ELF-1 (cell line): ENCODE measurements at places on chromosomes 13 and 19.

DNA sequence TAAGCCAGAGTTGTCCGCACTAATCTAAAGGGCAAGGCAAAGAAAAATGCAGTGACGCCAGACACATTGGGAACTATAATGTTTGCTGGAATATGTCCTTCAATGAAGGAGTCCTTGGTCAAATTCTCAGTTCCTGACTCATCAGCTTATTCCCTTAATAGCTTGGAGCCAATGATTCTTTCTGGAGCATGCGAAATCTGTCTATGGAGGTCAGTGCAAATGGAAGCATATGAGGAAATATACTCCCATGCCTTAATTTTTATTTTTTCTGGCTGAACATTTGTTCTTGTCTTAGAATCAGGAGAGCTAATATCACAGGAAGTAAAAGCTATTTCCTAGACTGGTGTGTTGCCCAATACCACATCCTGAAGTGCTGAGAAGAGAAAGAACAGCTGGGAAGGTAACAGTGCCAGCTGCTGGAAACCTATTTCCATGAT, 289.8 kb upstream of the SPRY2 start:
- no peak for DNase-seq

DNA sequence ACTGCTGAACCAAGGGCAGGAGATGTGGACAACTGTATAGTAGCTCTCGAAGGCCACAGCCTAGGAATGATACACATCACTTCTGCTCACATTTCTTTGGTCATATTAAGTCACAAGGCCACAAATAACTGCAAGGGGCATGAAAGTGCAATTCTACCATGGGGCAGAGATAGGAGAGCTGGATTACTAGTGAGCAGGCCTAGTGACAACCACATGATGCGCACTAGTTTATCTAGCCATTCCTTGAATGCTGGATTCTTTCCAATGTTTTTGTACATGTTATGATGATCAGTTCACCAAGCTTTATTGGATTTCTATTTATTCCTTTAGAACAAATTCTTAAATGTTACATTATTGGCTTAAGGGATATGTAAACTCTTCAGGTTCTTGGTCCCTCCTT, 100.7 kb downstream of the MIPEP start:
- DNase-seq, result no peak

- no peak for DNase-seq
These were observed 489.5 kb upstream of the SPRY2 start for GRCh38 chr13:80830431-80830830.

- no peak for DNase-seq
These were observed 125.3 kb downstream of the TM9SF2 start for GRCh38 chr13:99626461-99627082.

GRCh38 chr19:35213663-35214632, 14.6 kb downstream of the FAM187B start:
- no peak for DNase-seq

GRCh38 chr19:56104423-56104822, 16.7 kb downstream of the ZNF787 start:
- no peak for DNase-seq

DNA sequence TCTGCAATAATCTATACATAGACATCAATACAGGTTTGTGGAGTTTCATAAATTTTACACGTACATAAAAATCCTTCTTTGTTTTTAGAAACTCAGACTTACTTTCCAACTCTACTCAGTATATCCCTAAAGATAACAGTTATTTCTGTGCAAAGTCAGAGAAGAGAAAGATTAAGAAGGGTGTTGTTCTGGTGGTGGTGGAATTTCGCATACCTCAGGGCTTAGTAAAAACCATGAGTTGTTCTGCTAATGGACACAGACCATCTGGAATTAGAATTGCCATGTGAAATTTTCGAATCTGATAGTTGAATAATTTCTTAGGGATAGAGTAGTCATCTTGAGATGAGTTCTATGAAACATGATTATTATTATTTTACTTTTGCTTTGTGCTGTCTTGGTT, 102.7 kb downstream of the ZAR1L start:
- DNase-seq, result no peak

DNA sequence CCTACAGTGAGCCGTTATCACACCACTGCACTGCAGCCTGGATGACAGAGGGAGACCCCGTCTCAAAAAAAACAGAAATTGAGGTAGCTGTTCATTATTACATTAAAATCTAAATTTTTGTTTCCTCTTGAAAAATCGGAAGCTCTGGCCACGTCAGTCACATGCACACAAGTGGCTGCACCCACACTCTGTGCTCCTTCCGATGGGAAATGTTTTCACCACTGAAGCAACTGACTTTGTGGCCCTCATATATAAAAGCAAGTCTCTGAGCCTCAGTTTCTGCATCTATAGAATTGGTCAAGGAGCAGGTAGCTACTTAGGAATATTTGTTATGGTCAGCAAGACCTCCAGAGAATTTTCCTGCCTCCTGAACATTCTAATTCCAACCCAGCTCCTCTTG, 4.5 kb downstream of the LRRC25 start:
- no peak for DNase-seq

DNA sequence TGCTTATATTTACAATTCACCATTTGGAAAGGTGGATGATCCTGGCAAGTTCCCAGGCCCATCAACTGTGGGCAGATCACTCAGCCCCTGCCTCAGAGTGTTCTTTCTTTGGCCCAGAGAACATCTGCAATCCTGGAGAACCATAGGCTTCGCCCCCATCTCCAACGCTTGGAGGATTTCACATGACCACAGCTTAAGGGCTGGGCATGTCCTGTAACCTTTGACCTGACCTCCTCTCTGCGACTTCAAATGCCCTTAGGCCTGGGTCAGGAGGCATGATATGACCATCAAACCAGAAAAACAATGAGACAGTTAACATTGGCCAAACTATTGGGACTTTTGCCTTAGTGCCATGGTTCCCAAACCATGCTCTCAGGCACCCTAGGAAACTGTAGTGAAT, 7.2 kb upstream of the MBNL2 start:
- no peak for DNase-seq

DNA sequence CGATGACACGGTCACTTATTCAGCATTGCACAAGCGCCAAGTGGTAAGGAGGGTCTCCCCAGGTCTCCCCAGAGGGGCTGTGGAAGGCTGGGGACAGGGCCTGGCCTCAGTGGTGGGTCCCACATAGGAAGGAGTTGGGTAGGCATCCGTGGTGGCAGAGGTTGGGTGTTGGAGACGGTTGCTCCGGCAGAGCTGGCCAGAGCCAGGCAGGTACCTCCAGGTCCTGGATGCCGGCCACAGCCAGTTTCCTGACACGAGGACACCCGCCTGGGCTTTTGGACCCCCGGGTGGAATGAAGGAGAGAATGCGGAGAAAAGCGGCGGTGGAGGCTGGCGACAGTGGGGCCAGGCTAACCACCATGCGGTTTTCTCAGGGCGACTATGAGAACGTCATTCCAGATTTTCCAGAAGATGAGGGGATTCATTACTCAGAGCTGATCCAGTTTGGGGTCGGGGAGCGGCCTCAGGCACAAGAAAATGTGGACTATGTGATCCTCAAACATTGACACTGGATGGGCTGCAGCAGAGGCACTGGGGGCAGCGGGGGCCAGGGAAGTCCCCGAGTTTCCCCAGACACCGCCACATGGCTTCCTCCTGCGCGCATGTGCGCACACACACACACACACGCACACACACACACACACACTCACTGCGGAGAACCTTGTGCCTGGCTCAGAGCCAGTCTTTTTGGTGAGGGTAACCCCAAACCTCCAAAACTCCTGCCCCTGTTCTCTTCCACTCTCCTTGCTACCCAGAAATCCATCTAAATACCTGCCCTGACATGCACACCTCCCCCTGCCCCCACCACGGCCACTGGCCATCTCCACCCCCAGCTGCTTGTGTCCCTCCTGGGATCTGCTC, 1.3 kb upstream of the FFAR1 start:
- no peak for DNase-seq

DNA sequence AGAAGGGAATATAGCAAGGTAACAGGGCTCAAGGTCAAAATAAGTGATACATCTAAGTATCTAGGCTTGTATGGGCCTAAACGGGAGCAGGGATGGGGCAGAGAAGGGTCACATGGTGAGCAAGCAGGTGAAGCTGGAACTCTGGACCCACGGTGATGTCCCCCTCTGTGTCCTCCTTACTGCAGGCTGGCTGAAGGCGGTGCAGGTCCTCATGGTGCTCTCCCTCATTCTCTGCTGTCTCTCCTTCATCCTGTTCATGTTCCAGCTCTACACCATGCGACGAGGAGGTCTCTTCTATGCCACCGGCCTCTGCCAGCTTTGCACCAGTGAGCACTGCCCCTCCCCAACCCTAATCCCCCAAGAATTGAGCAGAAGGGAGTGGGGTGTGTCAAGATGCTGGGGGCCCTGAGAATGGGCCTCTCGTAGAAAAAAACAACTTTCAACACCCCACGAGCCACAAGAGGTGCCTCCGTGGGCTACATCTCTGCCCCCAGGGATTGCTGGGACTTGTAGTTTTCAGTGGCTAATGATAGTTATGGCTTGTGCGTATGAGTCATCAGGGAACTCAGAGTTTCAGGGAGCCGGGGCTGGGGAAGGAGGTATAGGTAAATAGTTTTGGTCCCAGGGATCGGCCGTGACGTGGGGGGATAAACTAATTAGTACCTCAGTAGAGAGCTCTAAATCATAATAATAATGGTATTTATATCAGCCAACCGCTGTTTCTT, 4.0 kb downstream of the EMP3 start:
- DNase-seq, result peak; percentile 48

DNA sequence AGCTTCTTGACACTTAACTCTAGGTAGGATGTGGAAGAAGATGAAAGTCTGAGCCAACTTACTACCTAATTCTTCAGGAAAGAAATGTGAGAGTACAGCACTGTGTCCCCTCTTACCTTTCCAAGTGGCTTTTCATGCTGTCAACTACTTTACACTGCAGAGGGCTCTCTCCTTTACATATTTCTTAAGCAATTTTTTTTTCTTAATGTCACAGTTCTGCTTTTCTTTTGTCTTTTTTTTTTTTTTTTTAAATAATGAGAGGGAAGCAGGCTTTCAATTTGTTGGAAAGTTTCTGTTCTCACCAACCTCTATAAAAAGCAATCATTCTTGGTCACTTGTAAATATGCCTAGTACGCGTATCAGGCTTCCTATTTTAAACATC, 212.7 kb upstream of the MIR17HG start:
- DNase-seq, result no peak

GRCh38 chr13:99733346-99733745, 232.1 kb downstream of the TM9SF2 start:
- DNase-seq, result no peak

GRCh38 chr19:14343286-14343685, 38.0 kb upstream of the ADGRE5 start:
- no peak for DNase-seq

DNA sequence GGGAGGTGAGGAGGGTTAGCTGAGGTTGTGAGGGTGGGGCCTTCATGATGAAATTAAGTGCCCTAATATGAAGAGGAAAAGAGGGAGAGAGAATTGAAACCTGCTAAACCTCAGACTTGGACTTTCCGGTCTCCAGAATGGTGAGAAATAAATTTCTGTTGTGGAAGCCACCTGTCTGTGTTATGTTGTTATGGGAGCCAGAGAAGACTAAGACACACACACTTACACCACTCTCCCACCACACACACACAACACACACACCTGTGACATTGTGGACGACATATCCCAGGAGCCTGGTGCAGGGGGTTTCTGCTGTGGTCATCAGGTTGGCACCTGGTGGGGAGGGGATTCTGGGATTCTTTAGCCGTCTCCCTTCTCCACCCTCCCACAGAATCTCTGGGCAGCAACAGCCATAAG, 14.0 kb downstream of the KLK4 start:
- no peak for DNase-seq

- peak; percentile 68 for DNase-seq
These were observed 10.1 kb downstream of the OR1I1 start for GRCh38 chr19:15091918-15092753.

- DNase-seq, result no peak
These were observed 460 bp upstream of the ZNF155 start for GRCh38 chr19:43983544-43983911.

- peak; percentile 5 for DNase-seq
These were observed 125.7 kb upstream of the NBEA start for GRCh38 chr13:34816245-34816884.

- DNase-seq, result no peak
These were observed 15.1 kb downstream of the ZNRF4 start for GRCh38 chr19:5470264-5470671.

- no peak for DNase-seq
These were observed 748.1 kb downstream of the DACH1 start for GRCh38 chr13:71118779-71119364.

DNA sequence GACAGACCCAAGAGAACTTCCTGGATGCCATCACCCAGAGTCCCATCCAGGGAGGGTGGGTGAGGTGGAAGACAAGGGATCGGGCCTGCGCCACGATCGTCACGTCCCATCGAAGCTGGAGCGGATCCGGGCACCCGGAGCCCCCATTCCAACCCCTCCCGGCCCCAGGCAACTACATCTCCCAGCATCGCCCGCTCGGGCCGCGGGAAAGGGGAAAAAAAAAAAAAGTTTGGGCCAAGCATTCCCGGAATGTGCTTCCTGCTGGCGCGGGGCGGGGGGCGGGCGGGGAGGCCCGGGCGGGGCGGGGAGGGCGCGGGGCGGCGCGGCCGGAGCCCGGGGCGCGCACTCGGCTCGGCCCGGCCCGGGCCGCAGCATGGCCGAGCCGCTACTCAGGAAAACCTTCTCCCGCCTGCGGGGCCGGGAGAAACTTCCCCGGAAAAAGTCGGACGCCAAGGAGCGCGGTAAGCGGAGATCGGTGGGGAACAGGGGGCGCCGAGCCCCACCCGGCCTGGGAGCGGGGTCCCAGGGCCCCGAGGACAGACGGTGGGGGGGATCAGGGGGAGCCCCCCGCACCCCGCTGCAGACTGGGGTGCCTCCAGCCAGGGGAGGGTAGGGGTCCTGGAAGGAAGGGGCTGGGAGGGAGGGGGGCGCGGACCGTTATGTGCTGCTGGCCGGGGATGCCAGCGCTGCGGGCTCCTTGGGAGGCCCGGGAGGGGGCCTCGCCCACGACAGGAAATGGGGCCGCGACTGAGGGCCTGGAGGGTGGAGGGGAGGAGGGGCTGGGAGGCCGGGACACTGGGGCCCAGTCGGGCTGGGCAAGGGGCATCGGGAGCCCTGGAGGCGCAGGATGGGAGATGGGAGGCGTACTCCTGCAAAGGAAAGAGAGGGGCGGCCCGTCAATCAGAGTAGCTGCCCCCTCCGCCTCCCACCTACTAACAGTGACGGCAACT, at the start of gene SYDE1:
Gene SYDE1, plus strand, starts transcription at position 341 of the 950 bp plus-strand sequence. Its CDS starts 33 bp downstream, at position 374.
- peak; percentile 81 for DNase-seq

- no peak for DNase-seq
These were observed 9.8 kb downstream of the JAK3 start for GRCh38 chr19:17837972-17838371.

GRCh38 chr13:90757127-90757680, 590.3 kb upstream of the MIR17HG start:
- no peak for DNase-seq

DNA sequence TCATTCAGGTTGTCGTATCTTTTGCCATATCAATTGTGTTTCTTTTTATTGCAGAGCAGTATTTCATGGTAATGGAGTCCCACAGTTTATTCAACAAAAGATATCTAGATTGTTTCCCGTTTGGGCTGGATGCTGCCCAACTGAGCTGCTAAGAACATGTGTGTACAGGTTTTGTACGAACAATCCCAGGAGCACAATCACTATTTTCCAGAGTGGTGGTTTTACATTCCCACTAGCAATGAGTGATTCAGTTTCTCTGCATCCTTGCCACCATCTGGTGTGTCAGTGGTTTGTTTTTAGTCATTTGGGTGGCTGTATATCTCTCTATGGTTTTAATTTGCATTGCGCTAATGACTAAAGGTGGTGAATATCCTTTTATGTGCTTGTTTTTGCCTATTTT, 52.7 kb upstream of the ZDHHC20 start:
- no peak for DNase-seq
